ENCODE measurements at places on chromosomes 3 and 15.

- DNase-seq, result no peak
These were observed 19.7 kb downstream of the STARD5 start for GRCh38 chr15:81304226-81304625.

- no peak for DNase-seq
These were observed 28.7 kb downstream of the SIDT1 start for GRCh38 chr3:113560831-113561623.

DNA sequence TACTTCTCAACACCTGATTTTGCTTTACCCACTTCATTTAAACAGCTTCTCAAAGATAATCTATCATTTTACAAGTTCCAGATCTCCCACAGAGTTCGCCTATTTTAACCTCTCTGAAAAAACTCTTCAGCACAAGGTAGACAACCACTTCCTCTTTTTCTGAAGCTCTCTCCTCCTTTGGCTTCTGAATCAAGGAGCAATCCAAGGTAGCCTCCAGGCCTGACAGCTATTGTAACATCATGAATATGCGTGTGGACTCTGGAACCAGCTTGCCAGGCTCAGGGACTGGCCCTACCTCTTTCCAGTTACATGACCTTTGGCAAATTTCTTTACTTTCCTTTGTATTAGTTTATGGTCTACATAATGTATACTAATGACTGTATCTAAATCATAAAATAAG lies 405.9 kb upstream of the ZNF385D start:
- DNase-seq, result no peak

- DNase-seq, result no peak
These were observed 72.9 kb downstream of the RPLP1 start for GRCh38 chr15:69525543-69525942.

DNA sequence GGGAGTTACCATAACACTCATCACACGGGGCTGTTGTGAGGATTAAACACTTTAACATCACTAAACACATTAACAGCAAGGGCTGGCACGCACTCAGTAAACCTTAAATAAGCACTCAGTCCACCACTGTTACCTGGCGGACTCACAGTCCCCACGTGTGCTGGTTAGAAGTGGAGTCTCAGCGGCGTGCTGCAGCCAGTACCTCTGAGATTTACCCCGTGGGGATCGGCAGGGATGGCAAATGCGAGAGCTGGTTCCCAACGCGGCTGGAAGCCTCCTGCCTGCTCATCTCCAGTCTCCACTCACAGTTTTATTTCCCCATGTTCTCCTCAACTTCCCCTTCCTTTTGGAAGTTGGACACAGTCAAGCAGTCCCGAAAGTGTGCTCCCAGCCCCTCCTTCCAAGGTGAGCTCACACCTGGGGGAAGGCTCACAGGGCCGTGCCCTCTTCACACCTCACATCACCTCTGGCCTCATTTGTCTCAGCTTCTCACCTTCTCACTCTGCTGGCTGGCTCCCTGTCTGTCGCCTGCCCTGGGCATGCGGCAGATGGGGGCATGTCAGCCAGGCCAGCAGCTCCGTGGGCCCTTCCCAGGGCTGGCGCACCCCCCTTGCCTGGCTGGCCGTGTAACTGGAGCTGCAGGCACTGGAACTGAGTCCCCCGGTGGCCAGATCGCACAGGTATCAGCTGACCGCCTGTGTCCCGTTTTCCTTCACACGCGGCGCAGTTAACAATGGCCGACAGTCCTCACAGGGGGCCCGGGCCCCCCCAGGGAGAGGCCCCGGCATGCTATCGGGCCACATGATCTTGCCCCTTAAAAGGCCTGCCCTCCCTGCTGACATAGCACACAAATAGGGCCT lies 87.1 kb downstream of the WNT7A start:
- no peak for DNase-seq

DNA sequence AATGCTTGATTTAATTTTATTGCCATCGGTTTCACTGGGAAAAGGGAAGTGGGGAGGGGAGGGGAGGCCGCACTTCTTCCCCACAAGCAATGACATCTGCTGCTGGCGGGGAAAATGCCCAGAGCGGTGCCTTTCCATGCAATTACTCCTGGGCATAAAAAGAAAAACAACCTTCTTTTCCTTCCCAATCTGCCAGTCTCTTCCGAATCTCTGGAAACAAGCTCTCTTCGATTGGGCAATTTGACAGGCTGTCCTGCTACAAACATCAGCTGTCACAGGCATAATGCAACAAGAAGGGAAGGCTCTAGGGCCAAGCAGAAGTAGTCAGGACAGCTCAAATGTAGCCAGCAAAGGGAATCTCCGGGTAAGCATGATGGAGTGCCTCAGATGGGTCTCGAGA lies 93.4 kb upstream of the STRIT1 start:
- no peak for DNase-seq

- no peak for DNase-seq
These were observed 49.9 kb upstream of the FURIN start for GRCh38 chr15:90818251-90819210.

- DNase-seq, result no peak
These were observed 25.9 kb upstream of the KIF23 start for GRCh38 chr15:69388260-69388705.

- DNase-seq, result no peak
These were observed 509.9 kb downstream of the MECOM start for GRCh38 chr3:169153656-169154055.

- DNase-seq, result no peak
These were observed 75.1 kb downstream of the ATP10A start for GRCh38 chr15:25787855-25788520.

DNA sequence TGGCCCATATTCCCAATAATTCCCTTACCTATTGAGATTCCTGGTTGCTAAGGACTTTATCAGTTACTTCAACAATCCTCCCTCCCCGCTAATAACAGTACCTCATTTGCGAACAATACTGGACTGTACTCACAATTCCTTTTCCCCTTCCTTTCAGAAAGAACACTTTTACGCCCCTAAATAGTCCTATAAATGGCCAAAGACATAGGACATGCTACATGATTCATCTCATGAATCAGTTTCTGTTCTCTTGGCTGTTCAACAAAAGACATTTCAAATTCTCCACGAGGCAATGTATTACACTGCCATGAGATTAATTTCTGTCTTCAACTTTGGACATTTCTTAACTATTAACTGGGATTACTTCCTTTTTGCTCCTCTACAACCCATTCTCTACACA lies 264.4 kb downstream of the TIGIT start:
- no peak for DNase-seq

DNA sequence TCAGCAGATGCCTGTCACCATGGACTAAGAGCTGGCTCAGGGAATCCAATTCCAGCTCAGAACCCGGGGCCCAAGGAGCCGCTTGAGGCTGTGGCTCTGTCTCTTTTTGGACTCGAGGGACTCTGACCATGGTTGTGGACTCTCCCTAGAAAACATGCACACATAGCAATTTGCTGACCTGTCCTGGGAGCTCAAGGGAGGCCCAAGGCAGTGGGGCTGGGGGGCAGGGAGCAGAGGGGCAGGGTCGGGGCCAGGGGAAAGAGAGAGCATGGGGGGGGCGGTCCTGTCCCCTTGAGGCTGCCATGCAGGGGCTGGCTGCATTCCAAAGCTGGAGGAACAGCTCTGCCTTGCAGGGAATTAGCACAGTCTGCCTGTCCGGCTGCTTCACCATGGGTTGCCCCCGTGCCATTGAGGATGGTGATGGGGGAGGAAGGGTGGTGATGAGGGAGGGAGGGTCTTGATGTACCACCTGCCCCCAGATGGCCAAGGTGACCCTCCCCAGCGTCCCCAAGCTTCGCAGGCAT lies 190.1 kb downstream of the GOLGA6L6 start:
- DNase-seq, result no peak

DNA sequence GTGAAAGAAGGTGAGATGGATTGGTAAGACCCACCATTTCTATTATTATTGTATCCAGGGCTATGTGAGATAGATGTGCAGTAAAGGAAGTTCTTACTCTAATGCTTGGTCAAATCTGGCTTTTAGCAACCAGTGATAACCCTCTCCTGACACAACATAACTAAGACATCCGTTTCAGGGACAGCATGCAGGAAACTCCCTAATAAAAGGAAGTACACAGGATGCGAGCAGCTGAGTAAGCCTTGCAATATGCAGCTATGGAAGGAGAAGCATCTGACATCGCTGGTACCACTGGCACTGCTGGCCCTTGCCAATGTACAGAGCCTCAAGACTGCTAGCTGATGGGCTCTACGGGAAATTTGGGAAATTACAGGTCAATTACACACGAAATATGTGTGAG lies 662.3 kb downstream of the NR2F2 start:
- no peak for DNase-seq

DNA sequence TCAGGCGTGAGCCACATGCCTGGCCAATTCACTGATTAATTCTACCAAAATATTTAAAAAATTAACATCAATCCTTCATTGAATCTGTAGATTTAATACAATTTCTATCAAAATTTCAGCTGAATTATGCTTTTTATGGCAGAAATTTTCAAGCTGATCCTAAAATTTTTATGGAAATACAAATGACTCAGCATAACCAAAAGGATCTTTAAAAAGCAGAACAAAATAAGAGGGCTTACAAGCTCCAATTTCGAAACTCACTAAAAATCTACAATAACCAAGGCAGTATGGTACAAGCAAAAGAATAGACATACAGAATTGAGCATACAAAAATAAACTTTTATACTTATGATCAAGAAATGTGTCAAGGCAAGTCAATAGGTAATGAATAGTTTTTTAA lies 180.4 kb upstream of the CTNNB1 start:
- DNase-seq, result no peak

DNA sequence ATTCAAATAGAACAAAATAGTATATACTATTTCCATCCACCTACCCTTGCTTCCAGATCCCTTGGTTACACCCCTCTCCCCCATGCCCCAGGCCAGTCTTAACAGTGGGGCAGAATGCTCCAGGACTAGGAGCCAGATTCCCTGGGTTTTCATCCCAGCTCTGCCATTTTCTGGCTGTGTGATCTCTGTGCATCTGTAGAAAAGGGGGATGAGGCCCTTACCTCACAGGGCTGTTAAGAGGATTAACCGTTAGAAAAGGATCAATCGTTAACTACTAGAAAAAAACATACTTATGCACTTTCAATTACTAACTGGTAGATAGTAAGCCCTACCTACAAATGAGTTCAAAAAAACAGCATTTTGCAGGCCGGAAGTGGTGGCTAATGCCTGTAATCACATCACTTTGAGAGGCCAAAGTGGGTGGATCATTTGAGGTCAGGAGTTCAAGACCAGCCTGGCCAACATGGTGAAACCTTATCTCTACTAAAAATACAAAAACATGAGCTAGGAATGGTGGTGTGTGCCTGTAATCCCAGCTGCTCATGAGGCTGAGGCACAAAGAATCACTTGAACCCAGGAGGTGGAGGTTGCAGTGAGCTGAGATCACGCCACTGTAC lies 11.7 kb downstream of the EBLN2 start:
- DNase-seq, result no peak

GRCh38 chr15:40501487-40501886 lies 30.7 kb downstream of the CHST14 start:
- no peak for DNase-seq

DNA sequence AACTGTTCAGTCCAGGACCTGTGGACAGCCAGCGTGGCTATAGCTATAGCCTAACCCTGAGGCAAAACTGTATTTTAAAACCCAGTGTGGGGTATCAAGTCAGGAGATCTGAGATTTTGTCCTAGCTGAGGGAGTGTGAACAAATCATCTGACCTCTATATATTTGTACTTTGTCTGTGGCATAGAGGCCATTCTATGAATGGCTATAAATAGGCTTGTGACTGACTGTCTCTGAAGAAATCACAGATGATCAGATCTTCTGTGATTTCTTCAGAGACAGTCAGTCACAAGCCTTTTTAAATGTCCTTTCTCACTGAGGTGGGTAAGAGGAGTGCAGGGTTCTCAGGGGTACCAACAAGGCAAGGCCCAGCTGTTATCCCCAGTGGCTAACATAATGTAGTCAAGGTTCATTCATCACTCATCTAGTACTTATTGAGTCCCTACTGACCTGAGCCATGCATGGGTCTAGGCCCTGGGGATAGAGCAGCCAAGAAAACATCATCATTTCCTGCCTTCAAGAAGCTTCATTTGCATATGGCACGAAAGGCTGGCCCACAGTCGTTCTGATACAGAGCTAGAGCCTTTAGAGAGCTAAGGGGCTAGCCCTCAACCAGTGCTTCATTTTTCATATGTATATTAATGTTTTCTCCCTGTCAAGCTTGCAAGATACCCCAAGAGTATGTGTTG lies 53.3 kb downstream of the TIPARP start:
- DNase-seq, result peak; percentile 8

GRCh38 chr15:33960549-33960935 lies 7.8 kb upstream of the CHRM5 start:
- DNase-seq, result no peak

- no peak for DNase-seq
These were observed 4.6 kb downstream of the LOXL1 start for GRCh38 chr15:73930790-73931281.

DNA sequence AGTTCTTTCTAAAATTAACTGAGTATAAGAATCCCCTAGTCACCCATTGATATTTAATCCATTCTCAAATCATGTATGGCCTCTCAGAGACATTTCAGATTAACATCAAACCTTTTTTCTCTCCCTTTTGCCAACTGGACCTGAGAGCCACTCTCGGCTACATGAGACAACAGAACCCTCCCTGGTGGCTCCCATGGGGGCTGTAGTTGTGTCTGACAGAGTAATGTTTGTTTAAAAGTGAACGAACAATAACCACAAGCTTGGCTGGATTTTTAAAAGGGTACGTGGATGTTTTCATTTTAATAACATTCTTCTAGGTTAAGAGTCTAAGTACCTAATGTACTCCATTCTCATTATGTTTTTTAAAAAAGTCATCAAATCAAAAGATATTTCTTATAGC lies 37.1 kb downstream of the P3H2 start:
- DNase-seq, result no peak

DNA sequence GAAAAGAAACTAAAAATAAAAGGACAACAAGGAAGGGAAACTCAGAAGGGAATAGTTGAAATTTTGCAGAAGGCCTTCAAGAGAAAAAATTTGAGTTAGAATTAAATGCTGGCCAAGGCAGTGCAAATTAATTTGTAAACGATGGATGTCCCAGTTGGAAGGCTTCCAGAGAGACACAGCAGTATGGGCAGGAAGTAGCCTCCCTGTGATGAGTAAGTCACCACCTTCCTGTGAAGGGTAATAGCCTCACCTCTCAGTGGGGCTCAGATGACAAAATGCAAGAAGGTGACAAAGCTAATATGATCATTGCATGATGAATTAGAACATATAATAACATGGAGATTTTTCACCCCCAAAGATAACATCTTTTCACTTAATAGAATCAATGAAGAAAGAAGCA lies 27.3 kb upstream of the TMCO5A start:
- DNase-seq, result no peak

- DNase-seq, result no peak
These were observed 109.2 kb upstream of the NANOGP8 start for GRCh38 chr15:35194296-35194695.
